ENCODE measurements at places on chromosomes 6 and 20.

DNA sequence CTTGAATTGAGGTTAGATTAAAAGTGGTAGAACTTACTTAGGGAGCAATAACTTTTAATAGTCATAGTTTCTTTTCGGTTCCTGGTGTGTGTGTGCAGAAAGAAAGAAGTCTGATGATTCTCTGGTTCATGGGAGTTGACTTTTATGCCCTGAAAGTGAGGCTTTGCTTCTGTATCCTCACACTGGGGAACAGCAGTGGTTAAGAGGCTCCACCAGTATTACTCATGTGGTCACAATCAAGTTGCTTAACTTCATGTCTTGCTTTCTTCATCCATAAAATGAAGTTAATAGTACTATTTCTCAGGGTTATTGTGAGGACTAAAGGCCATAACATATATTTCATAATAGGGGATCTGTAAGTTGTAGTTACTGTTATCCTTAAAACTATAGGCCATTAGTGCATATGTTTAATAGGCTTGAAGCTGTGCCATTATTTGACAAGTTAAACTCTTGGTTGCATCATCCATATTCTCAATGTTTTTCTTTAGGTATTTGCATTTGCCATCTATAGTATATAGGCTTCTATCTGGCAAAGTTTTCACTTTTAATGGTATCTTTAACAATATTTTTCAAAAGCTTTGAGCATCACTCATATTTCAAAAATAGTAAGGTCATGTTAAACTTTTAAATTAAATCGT lies 262.4 kb downstream of the PLCB1 start:
- peak; percentile 22 for DNase-seq

DNA sequence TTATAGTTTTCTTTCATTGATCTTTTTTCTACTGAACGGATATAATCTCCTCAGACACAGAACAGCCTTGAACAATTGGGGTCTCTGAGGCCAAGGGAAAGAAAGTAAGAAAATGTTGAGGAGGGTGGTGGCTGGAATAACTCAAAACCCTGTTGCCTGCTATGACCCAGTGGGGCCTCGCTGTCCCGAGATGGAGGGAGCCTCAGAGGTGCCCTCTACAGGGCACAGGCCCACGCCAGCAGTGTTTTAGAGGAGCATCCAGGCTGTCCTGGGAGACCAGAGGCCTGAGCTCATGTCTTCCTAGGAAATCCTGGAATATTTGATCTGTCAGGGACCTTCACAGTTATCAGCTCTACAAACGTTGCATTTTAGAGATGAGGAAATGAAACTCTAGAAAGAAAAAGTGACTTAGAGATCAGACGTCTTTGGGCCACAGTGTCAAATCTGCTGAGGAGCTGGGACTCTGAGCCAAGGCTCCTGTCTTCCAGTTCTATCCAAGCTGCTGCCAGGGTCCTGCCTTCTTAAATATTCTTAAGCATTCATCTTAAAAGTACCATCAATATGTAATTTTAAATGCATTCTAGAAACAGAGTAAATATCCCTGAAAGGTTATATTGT lies 26.3 kb downstream of the ALDH5A1 start:
- peak; percentile 34 for DNase-seq

- no peak for DNase-seq
Measured at GRCh38 chr6:68633281-68633971, 1.7 kb upstream of the ADGRB3 start.

DNA sequence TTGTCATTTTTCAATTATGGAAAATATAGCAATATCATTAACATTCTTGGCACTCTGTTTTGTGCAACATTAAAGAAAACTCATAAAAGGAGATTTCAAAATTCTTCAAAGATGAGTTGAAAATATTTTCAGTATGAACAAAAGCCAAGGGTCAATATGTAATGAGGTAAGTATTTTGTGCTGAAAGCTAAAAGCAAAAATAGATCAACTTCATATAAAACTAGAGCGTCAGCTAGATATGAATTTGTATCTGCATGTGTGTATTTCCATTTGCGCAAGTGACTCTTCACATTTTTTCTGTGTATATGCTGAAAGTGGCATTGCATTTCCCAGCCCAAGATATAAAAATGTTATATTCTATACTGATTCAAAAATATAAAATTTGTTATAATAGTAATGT lies 492.1 kb upstream of the EYS start:
- DNase-seq = no peak

- no peak for DNase-seq
Measured at GRCh38 chr6:113758826-113759574, 98.1 kb upstream of the MARCKS start.
